Glomerular endothelial cell (primary cell): ENCODE measurements at places on chromosomes 11 and 22. TPM values are rescaled to one million over a fixed set of nuclear protein-coding genes. Genes with fewer than 3 reads are reported as not detected.
A peak's percentile ranks its signal among the peaks of the same experiment; 100 is the strongest.

DNA sequence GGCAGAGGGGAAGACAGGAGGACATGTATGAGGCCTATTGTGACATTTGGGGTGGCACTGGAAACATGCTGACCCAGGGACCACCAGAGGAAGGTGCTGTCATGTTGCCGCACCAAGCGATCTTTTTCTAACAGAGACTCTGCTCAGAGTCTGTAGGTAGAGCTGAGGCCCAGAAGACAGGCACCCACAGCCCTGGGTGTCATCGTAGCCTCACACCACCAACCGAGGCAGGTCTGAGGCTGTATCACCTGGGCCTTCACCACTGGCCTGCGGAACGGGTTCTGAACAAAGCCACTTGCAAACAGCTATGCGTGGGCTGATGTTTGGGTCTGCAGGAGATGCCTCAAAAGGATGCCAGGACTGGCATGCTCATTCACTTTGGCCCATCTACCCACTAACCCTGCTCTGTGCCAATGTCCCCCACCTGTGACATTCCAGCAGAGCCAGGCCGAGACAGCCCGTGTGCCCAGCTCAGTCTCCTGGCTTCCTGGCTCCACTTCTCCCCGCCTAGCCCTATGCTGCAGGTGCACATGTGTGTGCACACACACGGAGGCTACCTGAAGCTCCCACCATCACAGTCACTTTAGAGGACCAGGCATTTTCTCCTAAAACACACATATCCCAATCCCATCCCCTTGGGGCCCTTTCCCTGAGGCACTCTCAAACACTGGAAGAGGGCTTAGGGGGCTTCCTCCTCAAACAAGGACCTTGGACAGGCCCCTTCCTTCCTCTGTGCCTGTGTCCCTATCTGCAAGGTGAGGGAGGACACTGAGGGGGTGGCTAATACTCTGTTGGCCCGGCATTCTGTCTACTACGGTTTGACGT, 3.6 kb downstream of the TRIM29 start:
- DNase-seq, result no peak

DNA sequence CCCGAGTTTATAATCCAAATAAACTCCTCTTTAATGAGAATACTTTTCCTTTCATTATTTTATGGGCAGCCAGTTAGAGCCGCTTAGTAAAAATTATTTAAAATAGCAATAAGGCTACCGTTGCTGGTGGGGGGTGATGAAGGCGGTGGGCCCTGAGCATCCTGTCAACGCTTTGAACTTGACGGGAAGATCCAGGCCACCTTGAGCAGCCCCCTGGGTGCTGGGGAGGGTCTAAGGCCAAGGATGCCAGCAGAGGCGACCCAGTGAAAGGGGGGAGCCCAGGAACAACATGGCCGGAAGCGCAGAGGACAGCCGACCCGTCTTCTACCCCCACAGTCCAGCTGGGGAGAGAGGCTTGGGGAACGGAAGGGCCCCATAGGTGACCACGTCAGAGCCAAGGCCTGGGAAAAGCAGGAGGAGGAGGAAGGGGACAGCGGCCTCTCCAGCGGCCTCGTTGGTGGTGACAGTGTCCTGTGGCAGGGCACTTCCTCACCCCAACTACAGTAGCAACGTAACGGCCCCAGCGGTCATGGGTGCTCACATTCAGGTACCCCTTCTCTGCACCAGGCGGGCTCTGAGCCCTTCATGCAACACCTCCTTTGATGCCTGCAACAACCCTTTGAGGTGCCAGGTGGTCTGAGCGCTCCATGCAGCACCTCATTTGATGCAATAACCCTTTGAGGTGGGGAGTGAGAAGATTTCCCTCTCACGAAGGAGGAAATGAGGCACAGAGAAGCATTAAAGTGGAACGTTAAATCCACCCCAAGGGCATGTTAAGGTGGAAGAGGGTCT, 695.3 kb downstream of the TBC1D22A start:
- no peak for DNase-seq

DNA sequence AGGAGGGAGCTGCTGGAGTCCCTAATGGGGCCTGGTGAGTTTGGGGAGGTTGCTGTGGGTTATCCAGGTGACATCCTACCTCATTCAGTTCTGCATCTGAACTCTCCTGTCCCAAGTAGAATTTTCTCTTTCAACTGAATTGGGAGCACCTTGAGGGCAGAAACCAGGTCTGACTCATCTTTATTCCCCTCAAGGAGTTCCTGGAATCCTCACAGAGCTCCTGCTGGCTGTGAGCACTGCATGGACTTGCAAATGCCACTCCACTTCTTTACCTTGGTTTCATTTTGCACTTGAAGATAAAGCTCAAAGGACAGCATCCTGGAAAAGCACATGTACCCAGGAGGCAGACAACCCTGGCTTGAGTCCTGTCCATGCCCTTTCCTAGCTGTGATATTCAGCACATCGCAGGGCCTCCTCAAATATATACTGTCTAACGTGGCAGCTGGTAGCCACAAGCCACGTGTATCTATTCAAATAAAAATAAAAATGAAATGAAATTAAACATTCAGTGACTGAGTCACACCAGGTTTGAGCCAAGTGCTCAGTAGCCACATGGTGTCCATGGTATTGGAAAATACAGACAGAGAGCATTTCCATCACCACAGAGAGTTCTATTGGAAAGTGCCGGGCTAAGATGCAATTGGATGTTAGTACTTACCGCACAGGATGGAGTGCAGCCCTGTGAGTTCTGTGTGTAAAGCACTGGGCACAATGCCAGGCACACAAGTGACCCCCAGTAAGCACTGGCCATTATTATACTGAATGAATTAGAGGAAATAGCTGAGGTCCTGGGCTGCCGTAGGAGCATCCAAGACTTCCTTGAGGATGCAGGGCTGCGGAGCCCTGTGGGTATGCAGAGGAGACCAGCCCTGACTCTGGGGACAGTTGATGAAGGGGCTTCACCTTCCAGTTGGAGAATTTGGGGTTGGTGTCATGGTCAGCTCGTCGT, 149.0 kb downstream of the PKNOX2 start:
- peak; percentile 51 for DNase-seq

DNA sequence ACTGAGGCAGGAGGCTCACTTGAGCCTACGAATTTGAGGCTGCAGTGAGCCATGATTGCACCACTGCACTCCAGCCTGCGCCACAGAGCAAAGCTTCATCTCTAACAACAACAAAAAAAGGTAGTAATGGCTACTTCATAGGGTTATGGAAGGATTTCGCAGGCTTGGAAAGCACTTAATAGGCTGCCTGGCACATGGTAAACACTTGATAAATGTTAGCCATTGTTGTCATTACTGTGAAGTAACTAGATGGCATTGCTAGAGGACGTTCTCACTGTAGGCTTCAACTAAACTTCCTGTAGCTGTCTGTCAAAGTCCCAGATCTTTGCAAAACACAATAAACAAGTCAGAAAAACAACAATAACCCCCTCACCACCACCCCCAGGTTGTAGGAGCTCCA, 357.2 kb upstream of the NARS2 start:
- no peak for DNase-seq

GRCh38 chr11:20631519-20632168, 32.2 kb downstream of the SLC6A5 start:
- no peak for DNase-seq

DNA sequence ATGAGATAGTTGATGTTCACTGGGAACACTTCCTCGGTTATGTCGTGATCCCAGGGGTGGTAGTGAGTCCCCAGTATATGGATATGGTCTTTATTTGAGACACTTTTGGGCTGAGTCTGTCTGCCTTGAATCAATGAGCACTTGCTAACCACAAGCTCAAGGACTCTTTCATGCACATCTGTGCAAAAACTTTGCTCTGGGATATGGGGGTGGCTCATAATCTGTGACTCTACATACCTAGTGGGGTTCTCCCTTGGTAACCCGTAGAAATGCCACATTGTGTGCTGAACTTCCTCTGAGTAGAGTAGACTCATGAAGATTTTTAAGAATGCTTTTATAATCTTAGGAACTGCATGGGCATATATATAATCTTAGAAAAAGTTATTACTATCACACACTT, 69.3 kb downstream of the SWAP70 start:
- no peak for DNase-seq

DNA sequence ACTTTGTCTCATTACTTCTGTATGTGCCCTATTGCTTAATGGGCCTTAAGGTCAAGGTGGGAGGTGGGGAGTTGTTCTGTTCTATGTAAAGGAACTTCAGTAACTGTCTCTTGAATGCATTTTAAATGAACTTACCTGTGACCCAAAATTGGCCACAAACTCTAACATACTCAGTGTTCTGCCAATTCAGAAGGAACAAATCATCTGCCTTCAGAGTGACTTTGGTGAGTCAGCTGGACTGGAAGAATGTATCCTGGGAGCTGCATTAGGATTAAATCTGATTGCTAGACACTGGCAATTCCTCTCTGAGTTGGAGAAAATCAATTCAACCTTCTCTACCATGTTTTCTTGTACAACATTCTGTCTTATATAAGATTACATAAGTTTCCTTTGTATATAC, 1104.8 kb downstream of the DLG2 start:
- no peak for DNase-seq

GRCh38 chr22:47139013-47139789, 376.8 kb downstream of the TBC1D22A start:
- no peak for DNase-seq

GRCh38 chr22:36797374-36797773, 19.5 kb downstream of the PVALB start:
- DNase-seq, result no peak

- DNase-seq, result no peak
These were observed 26.9 kb upstream of the HMGXB4 start for GRCh38 chr22:35230417-35230816.

- DNase-seq, result no peak
These were observed 364.5 kb downstream of the NTM start for GRCh38 chr11:131734871-131735270.

DNA sequence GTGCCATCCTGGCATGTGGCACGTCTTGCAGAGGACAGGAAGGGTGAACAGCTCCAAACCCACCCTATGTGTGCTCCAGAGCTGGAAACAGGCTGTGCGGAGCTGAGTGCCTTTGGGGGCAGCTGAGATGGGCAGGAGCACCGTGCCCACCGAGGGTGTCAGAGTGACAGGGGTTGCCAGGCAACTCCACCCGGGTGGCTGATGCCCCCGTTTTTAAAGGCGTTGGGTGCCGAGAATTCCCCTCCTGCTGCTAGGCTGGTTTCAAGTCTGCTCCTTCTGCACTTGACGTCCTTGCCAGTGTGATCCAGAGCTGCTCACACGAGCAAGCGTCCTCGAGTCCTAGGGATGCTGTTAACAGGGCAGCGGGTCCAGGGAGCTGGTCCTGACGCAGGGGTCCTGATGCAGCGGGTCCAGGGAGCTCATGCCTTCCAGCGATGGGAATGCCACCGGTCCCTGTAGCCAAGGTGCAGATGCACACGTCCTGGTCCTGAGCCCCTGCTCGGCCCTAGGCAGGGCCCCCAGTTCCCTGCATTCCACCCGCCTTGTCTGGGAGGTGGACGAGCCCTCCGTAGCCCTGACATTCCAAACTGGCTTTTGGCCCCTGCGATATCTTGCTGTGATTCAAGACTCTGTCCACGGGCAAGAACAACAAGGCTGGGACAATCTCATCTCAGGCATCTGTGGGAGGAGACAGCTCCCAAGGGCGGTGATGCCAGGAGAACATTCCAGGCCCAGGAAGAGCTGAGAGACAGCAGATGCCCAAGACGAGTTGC, 4.9 kb downstream of the KCNQ1 start:
- DNase-seq, result no peak

Gene GPR83
- not detected in 2 replicates for total RNA-seq

Gene MS4A3
- total RNA-seq, result not detected in 2 replicates

Gene MS4A7
- total RNA-seq, result not detected in 2 replicates
